ENCODE measurements at places on chromosomes 2 and 18.

DNA sequence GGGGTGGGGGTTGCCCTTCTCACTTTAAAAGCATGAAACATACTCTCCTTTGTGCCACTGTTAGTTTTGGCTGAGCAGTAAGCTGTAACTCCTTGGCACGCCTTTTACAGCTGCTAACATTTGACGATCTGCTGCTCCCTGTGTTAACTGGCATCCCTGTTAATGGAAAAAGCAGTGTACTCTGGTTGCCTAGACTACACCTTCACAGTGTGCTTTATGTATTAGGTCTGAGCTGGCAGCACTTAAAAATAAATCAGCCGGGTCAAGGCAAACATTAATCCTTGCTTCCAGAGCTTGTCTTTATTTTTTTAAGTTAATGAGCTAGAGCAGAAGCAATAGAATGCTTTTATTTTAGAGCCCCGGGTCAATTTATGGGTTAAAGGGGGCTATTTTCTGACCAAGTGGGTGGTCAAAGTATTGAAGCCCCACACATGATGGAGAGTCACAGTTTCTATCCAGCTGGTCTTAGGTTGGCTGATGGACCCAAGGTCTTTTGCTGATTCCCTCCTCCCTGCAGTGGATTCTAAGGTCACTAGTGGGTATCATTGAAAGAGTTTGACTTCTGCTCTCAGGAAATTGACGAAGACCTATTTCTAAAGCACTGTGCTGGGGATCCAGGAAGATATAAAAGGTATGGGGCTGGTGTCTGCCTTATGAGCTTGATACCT is 54.5 kb downstream of the CFAP221 start:
- peak; percentile 87 for DNase-seq

GRCh38 chr18:2625217-2625616 is 30.3 kb upstream of the SMCHD1 start:
- DNase-seq, result peak; percentile 35

DNA sequence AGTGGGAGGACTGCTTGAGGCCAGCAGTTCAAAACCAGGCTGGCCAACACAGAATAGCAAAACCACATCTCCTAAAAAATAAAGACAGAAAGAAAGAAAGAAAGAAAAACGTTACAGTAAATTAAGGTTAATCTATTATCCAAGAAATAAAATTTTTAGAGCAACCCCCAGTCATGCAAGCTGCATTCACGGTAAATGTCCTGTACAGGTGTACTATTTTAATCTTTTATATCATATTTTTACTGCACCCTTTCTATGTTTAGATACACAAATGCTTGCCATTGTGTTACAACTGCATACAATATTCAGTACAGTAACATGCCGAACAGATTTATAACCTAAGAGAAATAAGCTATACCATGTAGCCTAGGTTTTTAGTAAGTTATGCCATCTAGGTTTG is 6.0 kb downstream of the PDIA6 start:
- DNase-seq, result no peak

DNA sequence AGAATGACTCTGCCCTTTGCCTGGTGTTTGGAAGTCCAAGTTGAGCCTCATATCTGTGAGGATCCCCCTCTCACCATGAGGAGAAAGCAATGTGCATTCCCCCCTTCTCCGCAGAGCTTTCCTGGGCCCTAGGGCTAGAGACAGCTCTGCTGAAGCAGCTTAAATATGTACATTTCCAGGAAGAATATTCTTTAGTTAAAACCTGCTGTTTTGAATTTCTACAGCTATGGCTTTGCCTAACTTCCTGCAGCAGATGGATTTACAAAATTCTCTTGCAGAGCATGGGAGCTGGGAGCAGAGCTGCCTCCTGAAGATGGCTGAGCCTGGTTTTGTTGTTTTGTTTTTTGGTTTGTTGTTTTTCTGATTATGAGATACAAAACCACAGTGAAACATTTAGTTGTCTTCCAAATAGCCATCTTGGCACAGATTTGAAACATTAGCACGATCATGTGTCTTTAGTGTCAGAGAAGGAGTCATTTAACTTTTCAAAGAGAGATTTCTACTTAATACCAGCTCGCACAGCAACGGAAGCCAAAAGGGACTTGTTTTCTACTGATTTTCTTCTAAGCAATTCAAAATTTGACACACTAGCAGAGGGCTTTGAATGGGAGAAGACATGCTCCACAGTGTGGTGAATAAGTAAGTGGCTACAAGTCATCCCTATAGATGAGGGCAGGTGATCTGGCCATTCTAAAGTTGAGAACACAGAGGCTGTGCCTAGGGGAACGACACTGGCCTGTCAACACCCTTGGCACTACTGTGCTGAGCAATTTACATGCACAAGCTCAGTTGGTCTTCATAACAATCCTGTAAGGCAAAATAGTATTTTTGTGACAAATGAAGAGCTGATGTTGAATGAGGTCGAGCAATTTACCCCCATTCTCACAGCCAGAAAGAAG is 222.6 kb downstream of the MREG start:
- DNase-seq, result no peak

DNA sequence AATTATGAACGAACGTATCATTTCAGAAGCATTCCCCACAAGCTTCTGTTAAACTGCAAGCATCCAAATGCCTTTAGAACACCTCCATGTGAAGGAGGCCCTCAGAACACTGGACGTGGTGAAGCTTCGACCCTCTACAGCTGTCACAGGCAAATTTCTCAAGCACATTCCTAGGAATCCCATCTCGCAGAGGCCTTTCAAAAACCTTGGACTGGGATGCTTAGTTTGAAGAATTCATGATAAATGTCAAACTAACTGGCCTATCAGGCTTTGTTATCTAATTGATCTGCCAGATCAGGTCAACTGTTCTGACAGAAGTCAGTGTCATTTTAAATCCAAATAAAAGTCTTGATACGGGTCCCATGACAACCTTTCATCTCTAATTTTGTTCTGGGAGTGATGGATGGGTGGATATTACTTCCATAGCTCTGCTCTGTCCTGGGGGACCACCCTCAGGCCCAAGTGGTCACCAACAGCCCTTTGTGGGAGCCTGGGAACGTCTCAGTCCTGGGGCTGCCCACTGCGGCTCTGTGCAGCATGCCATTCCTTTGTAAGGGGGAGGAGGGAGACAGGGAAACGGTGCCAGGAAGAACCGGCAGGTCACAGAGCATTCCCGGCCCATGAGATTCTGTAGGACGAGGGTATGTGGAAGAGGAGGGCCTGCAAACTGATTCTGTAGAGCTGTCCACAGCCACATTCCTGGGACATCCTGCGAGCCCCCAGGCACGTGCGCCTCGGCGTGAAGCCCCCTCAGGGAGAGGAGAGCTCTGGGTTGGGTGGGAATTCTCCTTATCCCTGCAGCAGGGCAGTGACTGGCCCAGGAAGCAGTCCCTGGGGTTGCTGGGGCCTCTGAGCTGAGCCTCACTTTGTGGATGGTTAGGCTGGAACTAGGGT is 59.1 kb upstream of the PXDN start:
- DNase-seq, result no peak

DNA sequence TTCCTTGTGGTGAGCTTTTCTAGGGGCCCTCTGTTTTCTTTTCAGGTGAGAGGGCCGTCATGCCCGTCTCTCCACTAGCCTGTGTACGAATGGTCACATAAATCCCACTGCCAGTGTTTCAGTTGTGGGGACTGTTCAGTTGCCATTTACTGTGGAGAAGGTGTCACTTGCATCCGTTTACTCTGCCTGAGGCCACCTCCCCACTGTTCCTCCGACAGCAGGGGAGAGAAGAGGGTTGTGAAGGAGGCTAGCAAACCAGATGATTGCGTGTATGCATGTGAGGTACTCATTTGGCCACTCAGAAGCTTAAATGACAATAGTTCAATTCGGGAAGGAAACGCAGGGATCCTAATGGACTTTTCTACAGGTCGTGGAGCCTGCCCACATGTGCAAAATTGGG is 3.3 kb downstream of the MTCL1 start:
- DNase-seq, result no peak
